ENCODE measurements at places on chromosomes 5 and 9.

- no peak for DNase-seq
These were observed 14.4 kb downstream of the FREM1 start for GRCh38 chr9:14895806-14896205.

DNA sequence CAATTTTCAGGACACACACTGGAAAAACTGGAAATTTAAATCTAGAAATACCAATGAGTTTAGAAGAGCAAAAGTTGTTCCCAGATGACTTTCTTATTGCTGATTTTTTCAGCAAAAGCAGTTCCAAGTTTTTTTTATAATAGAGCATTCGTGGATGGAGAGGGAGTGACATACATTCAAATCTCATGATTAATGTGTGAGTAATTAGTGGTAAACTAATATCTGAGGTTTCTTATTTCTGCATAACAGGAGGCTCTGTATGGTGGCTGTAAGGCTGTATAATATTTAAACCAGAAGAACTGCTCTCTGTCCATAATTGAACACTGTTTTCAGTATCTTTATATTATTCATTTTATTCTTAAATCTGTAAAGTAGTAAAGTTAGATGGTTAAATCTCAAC is 25.8 kb downstream of the LYSMD3 start:
- no peak for DNase-seq

GRCh38 chr9:106731910-106732309 is 131.1 kb upstream of the ZNF462 start:
- DNase-seq: peak; percentile 98

DNA sequence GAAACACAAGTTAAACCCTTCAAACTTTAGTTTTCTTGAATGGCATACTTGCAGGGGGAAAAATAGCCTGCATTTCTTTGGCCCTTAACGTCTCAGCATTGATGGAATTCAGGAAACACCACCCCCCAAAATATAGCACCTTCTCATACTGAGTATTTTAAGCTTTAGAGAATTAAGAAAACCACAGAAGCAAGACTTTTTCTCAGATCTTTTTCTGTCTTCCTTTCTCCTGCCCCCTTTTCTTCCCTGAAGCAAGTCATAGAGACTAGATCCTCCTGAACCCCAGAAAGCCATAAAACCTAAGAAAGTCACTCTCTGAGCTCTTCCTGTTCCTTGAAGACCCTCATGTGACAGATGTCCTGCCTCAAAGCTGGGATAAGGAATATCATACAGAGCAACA is 1069.9 kb downstream of the EFNA5 start:
- DNase-seq: no peak

DNA sequence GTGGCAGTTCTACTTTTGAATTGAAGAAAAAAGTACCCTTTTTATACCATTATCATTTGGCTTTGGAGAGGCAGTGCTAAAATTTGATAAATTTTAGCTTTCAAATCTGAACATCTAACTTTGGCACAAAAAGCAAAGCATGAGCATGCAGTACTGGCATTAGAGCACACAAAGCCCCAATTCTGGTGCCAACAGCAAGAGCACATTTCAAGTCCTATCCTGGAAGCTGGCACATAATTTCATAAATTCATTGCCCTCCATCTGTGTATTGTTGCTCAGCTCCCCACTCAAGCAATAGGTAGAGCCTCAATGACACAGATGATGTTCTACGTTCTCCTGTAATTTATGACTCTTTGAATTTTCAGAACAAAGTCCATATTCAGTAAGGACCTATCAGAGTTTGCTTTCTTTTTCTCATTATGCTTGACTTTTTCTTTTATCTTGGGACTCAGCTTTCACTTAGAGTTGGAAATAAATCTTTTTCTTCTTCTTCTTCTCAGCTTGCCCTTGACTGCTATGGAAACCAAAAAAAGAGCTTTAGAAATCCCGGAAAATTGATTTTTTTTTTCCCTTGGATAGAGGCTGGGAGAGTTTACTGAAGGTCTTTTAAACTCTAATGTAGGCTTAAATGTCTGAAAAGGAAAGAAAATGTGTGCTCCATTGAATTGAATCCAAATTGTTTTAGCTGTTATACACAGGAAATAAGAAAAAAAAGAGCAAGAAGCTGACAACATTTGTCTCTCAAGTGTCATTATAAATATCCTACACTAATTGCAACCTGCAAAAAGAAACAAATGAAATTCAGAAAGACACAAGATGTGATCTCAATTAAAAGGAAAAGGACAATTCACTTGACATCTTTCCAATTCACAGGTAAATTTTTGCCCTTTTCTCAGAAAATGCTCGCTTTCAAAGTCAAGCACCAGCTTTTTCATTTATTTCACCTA is 380.8 kb upstream of the CDH18 start:
- DNase-seq: no peak

DNA sequence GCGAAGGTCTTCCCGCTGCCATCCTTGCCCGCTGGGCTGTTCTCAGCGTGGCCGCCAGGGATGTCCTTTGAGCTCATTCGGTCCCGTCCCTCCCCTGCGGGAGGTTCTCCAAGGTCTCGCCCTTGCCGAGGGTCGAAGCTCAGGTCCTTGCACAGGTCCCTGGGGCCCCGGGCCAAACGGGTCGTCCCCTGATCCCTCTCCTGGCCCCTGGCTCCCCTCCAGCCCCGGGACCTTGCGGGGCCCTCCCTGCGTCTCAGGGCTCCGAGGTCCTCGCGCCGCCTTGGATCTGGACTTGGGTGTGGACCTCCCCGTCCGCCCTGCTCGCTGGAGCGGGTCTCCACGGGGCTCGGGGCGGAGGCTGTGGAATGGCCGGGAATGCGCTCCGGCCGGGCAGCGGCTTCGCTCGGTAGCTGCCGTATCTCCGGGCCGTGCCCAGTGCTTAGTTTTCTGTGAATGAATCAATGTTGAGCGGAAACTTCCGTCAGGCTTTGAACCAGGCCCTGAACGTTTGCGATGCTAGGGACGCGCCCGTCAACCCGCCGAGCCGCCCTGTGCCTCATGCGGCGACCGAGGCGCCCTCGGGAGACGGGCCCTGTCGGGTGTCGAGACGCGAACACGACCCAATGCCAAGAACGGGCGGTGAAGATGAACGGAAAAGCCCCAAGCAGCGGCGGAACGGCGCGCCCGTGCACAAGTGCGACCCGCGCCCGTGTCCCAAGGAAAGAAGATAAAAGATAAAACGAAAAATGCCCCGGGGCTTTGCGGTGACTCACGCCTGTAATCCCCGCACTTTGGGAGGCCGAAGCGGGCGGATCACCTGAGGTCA is 780 bp downstream of the RNU6ATAC start:
- DNase-seq: no peak

DNA sequence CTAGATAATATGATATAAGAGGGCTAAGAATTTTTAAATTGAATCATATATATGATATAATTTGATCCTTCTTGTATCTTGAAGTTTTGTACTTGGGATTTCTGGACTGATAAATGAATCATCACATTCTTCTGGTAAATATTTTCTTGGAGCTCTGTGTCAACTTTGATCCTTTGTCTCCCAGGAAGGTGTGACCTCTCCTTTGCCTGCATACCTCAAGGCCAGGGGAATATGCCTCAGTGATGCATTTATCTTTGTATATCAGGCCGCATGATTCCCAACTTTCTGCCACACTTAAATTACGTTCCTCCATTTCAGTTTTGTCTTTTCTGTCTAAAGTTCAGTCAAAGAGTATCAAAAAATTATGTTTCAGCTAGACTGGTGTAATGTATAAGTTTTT is 101.2 kb downstream of the NLN start:
- no peak for DNase-seq

DNA sequence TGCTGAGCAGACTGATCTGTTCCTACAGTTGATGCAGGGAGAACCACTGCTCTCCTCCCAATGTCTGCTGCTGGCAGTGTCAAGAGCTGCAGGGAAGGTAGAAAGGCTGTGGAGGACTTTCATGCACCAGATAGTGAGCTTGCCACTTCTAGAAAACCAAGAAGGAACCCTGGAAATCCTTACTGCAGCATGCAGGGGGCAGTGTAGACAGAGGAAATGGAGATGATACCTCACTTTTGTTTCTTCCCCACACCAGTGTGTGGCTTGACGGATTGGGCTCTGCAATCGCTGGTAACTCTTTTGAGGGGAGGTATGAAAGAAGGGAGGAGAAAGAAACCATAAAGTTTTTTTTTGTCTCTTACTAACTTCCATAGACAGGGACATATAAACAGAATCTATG is 480.7 kb downstream of the DMAC1 start:
- DNase-seq: no peak

DNA sequence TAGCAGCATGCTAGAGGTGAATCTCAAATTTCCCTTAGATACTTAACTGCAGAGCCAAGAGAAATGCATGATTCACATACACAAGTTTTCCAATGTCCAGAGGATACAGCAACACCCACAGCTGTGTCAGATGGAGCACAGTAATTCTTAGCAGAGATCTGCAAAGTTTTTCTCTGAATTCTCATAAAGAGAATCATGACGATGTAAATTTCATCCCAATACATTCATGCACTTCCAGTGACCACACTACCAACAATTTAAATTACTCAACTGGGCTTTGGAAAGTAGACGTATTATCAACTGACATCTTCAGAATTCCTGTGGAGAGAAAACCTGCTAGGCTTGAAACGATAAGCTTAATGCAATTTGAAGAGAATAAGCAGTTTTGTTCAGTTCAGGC is 378.8 kb upstream of the TLE4 start:
- no peak for DNase-seq

GRCh38 chr5:5644249-5644648 is 221.8 kb downstream of the ICE1 start:
- no peak for DNase-seq

- no peak for DNase-seq
These were observed 343.5 kb downstream of the NFIB start for GRCh38 chr9:13970426-13970825.

DNA sequence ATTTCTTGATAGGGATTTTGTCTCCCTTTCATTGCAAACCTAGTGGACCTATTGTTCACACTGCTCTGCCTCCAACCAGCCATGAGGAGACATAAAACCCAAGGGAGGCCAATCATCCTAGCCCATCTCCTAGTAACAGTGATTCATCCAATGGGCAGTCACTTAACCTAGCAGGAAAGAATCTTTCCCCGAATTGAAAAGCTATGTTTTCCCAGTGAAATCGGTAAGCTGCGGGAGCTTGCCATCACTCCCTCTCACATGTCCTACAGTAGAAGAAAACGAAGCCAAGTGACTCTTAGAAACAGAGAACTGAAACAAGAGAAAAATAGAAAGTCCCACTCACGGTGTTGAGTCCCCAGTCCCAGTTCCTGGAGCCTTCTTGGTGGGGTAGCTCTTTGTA is 123.3 kb downstream of the SUSD1 start:
- DNase-seq: no peak

DNA sequence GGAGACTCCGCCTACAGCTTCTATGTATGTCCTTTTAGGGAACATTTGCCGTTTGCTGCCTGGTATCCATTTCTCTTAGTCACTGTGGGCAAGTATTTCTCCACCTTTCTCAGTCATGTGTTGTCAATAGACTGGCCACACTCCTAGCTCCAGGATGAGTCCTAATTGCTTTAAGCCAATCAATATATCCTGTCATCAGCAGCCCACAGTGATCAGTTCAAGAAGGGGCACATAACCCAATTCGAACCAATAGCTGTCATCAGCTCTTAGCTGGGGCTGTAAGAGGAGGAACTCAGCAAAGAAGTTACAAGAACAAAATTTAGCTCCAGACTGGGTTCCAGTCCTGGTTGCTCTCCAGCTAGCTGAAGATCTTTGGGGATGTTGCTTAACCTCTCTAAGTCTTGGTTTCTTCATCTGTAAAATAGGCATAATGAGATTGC is 70.7 kb upstream of the MAN2A1 start:
- DNase-seq: no peak

DNA sequence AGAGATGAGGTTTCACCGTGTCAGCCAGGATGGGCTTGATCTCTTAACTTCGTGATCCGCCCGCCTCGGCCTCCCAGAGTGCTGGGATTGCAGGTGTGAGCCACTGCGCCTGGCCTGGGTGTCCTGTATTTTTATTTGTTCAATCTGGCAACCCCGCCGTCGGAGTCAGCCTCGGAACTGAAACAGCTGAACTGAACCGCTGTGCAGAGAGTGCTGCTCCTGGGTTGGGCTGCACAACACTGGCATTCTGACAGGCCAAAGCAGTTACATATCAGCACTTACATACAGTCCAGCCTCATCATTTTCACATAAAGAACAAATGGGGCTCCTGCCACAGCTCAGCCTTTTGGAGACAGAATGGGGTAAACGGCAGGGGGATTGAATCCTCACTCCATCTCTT is 185.6 kb downstream of the C9orf50 start:
- DNase-seq: no peak

DNA sequence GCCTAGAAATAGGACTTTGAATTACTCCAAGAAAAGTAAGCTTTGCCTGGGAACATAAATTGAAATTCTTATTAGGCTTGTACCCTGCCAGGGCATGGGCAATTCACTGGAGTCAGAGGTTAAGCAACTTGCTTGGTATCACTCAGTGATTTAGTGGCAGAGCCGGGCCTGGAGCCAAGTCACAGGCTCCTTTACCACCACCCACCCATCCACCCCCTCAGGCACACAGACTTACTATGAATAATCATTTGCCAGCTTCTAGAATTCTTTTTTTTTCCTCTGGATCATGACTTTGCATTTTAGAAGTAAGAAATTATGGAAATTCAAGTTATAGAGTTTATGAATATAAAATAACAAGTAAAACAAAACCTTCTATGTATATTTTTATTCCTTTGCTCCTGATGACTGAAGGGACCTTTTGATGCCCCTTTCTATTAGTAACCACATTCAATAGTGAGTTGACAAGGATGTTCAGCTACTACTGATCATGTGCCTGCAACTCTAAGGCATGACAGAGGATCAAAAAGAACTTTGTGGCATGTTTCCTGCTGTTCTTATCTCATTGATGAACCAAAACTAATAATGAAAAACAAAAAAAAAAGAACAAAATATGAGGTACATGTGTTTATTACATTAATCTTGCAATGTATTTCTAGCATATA is 614.7 kb downstream of the TLR4 start:
- DNase-seq: no peak

DNA sequence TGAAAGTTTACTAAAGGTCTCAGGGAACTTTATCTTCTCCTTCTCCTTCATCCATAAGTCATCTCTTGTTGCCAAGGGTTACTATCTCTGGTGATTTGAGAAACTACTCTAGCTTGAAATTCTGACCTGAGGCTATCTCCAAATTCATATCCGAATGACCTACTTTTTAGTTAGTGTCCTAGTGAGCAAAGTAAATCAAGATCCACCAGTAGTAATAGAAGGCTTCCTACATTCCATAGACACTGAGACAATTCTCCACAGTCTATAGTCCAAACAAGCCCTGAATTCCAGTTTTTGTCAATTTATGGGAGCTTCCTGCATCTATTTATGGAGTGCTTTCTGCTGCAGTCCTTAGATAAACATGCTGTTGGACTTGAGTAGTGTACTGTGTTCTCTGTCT is 5.0 kb downstream of the IL7R start:
- no peak for DNase-seq

- DNase-seq: no peak
These were observed 348.7 kb upstream of the PCSK5 start for GRCh38 chr9:75541734-75542133.
